Cardiac septum (tissue), 1 donor: ENCODE measurements at places on chromosomes 6 and 20.

- no peak for DNase-seq
These were observed 20.6 kb downstream of the PPP1R16B start for GRCh38 chr20:38825901-38826625.

GRCh38 chr6:69976591-69977090 is 110.3 kb downstream of the COL19A1 start:
- DNase-seq, result no peak

DNA sequence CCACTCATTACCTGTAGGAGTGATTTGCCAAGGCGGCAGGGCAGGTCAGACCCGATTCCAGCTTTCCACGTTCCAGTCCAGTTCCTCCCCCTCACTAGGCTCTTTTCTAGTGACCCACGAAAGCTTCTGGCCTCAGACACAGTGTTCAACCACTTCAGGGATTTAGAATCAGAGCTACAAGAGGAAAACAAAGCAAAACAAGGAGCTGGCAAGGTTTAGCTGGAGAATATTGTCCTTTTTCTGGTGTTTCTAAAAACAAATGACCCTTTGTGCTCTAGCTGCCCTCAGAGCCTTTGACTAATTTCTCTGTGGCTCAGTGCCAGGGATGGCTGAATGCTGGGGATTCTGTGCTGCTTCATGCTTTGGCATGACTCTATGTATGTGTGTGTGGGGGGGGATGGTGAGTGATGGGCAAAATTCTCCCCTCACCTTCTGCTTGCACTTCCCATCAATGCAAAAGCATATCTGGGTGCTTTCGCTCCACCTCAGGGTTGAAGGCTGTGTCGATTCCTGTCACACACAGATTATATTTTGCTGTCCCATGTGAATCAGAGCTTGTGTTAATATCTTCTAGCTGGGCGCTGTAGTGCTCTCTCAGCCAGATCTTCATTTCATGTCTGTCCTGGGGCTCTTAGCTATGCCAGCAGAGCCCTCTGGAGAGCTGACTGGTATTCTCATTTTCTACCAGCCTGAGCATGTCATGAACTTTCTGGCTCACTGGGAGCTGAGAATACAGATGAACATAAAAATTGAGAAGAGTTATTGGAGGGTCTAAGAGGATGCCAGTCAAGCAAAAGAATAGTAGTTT is 19.3 kb upstream of the NEDD9 start:
- DNase-seq, result no peak

- DNase-seq, result no peak
These were observed 1.7 kb downstream of the PPP1R10 start for GRCh38 chr6:30615219-30615957.

DNA sequence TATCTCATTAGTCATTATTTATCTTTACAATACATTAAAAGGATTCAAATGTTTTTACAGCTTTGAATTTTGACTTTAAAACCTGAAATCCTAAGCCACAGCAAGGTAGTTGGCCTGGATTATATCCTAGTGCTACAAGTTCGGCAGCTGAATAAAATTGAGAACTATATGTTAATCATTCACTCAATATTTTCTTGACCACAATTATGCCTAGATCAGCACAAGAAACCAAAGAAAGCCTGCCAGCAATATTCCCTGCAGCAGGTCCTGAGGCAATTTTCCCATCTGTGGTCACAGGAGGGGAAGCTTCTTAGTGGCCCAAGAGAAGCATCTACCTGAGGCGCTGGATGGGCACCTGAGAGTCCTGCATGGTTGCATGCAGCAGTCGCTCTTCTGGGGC is 183.5 kb downstream of the GMDS start:
- DNase-seq, result no peak

DNA sequence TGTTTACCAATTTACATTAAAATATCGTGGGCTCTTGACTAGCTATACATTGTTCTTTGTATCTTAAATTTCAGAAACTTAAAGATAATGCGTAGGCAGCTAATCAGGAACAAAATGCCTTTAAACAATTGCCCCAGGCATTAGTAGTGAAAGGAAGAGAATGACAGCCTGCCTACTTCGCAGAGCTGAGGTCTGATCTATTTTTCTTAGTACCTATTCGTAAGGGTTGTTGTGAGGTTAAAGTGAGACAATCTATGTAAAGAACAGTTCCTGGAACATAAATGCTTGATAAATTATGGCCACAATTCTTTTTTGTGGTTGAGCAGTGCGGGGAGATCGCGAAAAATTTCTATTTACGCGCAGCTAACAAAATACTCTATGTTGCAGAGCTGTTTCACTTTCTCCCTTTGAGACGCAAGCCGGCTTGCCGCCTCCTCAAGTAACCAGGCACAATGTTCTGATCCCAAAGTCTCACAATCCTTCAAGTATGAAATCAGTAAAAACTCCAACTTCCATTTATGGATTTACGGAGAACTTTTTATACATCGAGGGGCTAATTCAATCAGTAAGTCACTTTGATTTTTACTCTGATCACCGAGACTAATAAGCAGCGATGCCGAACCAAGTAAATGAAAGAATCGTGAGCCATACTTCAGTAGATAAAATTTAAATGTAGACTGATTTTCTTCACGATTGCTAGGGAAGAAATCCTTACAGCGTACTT is 878 bp upstream of the PNRC1 start:
- no peak for DNase-seq

- DNase-seq, result no peak
These were observed 37.4 kb downstream of the PRKN start for GRCh38 chr6:162690158-162690557.

- no peak for DNase-seq
These were observed 11.2 kb downstream of the ZCCHC3 start for GRCh38 chr20:308427-309038.

DNA sequence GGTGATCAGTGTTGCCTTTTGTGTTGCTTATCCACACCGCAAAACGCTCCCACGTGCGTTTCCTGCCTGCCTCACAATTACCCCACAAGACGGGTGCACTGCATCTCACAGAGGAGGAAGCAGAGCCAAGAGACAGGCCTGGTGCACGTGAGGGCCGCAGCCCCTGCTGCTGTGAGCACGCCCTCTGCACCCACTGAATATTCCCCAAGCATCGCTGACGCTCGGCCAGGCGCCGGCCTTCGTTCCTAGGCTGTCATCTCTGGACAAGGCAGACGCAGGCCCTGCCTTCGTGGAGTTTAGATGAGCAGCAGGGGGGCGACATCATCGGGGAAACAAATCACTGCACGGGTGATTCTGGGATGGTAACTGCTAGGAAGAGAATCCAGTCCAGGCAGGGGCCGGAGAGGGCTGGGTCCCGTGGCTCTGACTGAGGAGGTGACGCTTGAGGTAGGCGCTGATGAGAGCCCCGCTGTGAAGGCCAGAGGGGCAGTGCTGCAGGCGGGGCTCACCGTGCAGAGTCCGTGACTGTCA is 162.4 kb upstream of the QKI start:
- no peak for DNase-seq

- DNase-seq, result no peak
These were observed 59.2 kb downstream of the TMEM170B start for GRCh38 chr6:11596640-11597237.

- DNase-seq, result no peak
These were observed 14.7 kb downstream of the HTR1B start for GRCh38 chr6:77448546-77448945.

- DNase-seq, result no peak
These were observed 14.0 kb downstream of the IGF2R start for GRCh38 chr6:159982731-159983506.

GRCh38 chr6:75267461-75267860 is 17.1 kb downstream of the TMEM30A start:
- no peak for DNase-seq

DNA sequence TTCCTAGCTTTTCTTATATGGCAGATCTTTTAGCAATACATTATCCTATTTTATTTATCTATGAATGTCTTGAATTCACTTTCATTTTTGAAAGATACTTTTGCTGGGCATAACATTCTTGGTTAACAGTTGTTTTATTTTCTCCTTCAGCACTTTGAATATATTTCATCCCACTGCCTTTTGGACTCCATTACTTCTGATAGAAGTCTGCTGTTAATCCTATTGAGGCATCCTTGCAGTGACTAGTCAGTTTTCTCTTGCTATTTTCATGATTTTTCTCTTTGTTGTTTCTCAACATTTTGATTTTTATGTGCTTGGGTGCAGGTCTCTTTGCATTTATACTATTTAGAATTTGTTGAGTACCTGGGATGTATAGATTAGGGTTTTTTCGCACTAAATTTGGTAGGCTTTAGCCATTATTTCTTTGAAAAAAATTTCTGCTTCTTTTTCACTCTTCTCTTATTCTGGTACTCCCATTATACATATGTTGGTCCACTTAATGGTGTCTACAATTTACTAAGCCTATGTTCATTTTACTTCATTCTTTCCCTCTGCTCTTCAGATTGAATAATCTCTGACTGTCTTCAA is 53.2 kb downstream of the PHACTR3 start:
- DNase-seq, result no peak

DNA sequence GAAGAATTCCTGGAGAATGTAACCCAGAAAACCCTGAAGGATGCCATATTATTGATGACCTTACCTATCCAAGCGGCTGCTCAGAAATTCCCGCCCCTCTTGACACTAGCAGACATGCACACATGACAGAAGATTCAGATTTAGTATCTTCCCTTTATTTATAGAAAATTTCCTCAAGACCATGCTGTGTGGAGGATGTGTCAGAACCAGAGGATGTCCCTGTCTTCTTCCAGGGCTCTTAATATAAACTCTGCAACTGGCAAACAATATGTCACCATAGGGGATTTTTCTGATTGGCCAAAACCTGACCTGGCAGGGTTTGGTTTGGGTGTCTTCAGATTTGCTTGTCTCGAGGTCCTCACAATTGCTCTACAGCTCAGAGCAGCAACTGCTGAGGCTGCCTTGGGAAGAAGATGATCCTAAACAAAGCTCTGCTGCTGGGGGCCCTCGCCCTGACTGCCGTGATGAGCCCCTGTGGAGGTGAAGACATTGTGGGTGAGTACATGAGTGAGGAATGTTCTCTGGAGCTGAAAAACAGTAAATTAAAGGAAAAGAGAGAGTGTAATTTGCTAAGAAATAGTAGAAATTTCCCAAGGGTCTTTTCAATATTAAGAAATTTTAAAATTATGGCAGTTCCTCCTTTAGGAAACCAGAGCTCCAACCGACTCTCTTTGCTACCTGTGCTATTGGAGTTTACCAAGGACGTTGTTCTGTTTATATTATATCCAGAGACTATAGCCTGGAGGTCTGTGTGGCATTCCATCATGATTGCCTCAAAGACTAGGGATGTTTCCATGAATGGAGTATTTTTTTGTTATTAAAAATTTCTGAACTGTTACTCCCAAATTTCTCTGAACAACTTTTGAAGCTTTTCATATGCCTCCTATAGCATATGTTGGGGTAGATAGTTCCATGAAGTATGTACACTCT is at the start of gene HLA-DQA2:
Gene HLA-DQA2 (plus strand): TSS at position 361 of the 930 bp plus-strand sequence. CDS start 53 bp downstream, at position 414.
- no peak for DNase-seq

GRCh38 chr6:108321253-108321747 is 26.4 kb downstream of the AFG1L start:
- DNase-seq, result no peak

- no peak for DNase-seq
These were observed 88.2 kb downstream of the PLG start for GRCh38 chr6:160790028-160790792.

GRCh38 chr6:131036601-131037000 is 26.4 kb downstream of the EPB41L2 start:
- no peak for DNase-seq

DNA sequence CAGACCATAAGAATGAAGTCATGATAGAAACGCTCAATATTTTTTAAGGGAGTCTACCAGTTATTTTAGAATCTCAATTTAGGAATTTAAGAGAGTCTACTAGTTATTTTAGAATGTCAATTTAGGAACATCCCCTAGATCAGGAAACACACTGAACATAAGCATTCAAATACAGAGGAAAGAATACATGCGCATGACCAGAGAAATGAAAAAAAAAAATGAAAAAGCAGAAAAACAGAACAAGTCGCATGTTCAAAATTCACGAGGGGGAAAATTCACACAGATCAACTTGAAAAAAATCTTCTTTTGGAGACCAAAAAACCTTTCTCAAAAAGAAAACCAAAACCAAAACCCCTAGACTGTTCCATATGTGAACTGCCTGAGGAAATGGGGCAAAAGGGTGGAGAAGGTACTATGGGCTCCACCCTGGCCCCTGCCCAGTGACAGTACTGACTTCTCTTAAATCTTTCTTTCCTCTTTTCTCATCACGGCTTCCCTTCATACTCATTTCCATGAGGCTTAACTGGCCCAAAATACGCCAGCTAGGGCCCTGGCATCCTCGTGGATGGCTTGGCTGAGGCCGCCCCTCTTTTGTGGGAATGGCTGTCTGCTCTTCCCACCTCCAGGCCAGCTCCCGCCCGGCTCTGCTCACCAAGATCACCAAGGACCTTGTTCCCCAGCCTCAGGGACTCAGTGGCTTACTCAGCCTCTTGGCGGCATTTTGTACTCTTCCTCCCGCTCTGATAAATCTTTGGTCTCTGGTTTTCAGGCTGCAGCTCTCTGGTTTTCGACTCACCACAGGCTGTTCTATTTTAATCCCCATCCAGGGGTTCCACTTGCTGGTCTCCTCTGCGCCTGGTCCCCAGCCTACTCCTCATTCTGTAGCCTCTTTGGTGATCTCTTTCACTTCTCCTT is 11.2 kb downstream of the ZBTB2 start:
- no peak for DNase-seq

GRCh38 chr20:8050157-8050837 is 30.7 kb upstream of the TMX4 start:
- DNase-seq, result no peak

DNA sequence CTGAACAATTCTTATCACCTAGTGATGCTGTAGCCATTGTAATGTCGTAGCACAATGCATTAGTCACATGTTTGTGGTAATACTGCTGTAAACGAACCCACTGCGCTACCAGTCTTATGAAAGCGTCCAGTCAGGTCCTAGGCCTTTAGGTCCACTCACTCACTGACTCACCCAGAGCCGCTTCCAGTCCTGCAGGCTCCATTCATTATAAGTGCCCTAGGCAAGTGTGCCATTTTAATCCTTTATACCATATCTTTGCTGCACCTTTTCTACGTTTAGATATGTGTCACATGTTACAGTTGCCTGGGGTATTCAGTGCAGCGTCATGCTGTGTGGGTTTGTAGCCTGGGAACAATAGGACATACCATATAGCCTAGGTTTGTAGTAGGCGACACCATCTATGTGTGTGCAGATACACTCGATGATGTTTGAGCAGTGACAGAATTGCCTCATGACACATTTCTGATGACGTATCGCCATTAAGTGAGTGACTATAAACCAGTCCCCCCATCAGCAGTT is 15.4 kb downstream of the IGF2R start:
- no peak for DNase-seq

GRCh38 chr6:111780393-111780792 is 92.9 kb downstream of the FYN start:
- DNase-seq, result no peak

- peak; percentile 82 for DNase-seq
These were observed 24.4 kb downstream of the SPDEF start for GRCh38 chr6:34531580-34532201.

- no peak for DNase-seq
These were observed 16.8 kb upstream of the TAAR1 start for GRCh38 chr6:132675749-132676148.

GRCh38 chr6:41466437-41466990 is 79.7 kb upstream of the FOXP4 start:
- DNase-seq, result no peak

GRCh38 chr6:24432611-24433010 is 29.9 kb downstream of the MRS2 start:
- DNase-seq, result no peak
